CD4-positive, alpha-beta memory T cell (primary cell): ENCODE measurements at places on chromosomes 3 and 15. TPM values are rescaled to one million over a fixed set of nuclear protein-coding genes. Genes with fewer than 3 reads are reported as not detected.

- no peaks in the 10 kb centered on the region for H3K27me3 ChIP-seq
- H3K36me3 ChIP-seq, result no peaks in the 10 kb centered on the region
- peaks cover 30% of the 10 kb centered on the region for H3K4me1 ChIP-seq
- no peak for DNase-seq
Measured at GRCh38 chr15:92068121-92068520, 214.6 kb downstream of the SLCO3A1 start.

GRCh38 chr15:52052066-52052935, 33.3 kb downstream of the MAPK6 start:
- H3K27me3 ChIP-seq, result no peaks in the 10 kb centered on the region
- H3K27ac ChIP-seq, result no peak overlapping the region
- H3K4me1 ChIP-seq, result no peaks in the 10 kb centered on the region
- peaks cover 9% of the 10 kb centered on the region for H3K36me3 ChIP-seq
- H3K4me3 ChIP-seq, result no peak overlapping the region

The CPEB1 gene
- total RNA-seq, result 0.17 TPM

The GOLGA6C gene
- not detected for total RNA-seq

DNA sequence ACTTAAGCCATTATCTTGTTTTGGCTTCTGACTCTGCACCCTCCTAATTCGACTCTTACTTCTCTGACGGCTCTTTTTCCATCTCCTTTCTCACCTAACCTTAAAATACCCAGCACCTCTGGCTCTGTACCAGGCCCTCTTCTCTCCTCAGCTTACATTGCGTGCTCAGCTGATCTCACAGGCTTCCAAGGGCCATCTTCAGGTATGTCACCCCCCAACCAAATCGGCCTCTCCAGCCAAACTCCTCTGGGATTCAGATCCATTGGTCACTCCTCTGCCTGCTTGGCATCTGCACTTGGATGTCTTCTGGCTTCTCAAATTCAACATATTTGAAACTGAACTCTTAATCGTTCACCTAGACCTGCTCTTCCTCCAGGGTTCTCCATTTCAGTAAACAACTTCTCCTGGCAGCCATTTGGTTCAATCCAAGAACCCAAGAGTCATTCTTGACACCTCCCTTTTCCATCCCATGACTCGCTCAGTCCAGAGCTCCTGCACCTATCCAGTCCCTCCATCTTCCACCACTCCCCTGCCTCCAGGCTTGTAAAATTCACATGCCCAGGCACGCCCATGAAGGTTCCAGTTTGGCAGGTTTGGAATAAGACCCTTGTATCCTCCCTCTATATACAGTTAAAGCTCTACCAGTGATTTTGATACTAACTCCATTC, 35.2 kb upstream of the SLC41A3 start:
- no peak overlapping the region for H3K27ac ChIP-seq
- no peaks in the 10 kb centered on the region for H3K27me3 ChIP-seq
- no peak for DNase-seq
- H3K4me1 ChIP-seq, result no peaks in the 10 kb centered on the region

GRCh38 chr15:48393645-48394506, 62.6 kb downstream of the DUT start:
- no peaks in the 10 kb centered on the region for H3K36me3 ChIP-seq
- no peak overlapping the region for H3K4me3 ChIP-seq
- no peak for DNase-seq
- no peak overlapping the region for H3K27ac ChIP-seq
- no peaks in the 10 kb centered on the region for H3K4me1 ChIP-seq

GRCh38 chr3:114595522-114596028, 301.7 kb downstream of the TIGIT start:
- no peak overlapping the region for H3K27ac ChIP-seq
- no peak for DNase-seq
- no peaks in the 10 kb centered on the region for H3K4me1 ChIP-seq
- H3K36me3 ChIP-seq, result no peaks in the 10 kb centered on the region

The SPINK8 gene
- total RNA-seq, result not detected

The KBTBD13 gene
- total RNA-seq, result not detected

GRCh38 chr3:129599607-129600006, 6.9 kb downstream of the PLXND1 start:
- peaks cover 21% of the 10 kb centered on the region for H3K4me1 ChIP-seq
- no peak overlapping the region for H3K4me3 ChIP-seq
- no peak overlapping the region for H3K27ac ChIP-seq
- H3K36me3 ChIP-seq, result no peaks in the 10 kb centered on the region
- DNase-seq, result no peak
- H3K27me3 ChIP-seq, result no peaks in the 10 kb centered on the region

The C3orf20 gene
- 0.44 TPM for total RNA-seq
